ENCODE measurements at places on chromosomes 13 and 19. TPM values are rescaled to one million over a fixed set of nuclear protein-coding genes. Genes with fewer than 3 reads are reported as not detected.

ZNF600 gene
- total RNA-seq, result 5.0 TPM

DNA sequence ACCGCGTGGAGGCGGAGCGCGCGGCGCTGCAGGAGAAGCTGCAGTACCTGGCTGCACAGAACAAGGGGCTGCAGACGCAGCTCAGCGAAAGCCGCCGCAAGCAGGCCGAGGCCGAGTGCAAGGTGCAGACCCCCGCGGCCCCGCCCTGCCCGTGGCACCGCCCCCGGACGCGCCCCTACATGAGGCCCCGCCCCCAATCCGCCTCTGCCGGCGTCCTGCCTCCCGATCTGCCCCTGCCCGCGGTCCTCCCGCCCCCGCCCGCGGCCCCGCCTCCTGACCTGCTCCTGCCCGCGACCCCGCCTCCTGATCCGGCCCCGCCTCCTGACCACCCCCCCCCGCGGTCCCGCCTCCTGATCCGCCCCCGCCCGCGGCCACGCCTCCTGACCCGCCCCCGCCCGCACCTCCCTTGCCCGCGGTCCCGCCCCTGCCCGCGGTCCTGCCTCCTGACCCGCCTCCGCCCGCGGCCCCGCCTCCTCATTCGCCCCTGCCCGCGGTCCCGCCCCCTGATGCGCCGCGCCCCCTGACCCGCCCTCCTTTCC, 11.7 kb downstream of the PRR36 start:
- peak; percentile 42 for DNase-seq

- no peak for DNase-seq
Measured at GRCh38 chr19:40381321-40381720, 8.7 kb downstream of the HIPK4 start.

DNA sequence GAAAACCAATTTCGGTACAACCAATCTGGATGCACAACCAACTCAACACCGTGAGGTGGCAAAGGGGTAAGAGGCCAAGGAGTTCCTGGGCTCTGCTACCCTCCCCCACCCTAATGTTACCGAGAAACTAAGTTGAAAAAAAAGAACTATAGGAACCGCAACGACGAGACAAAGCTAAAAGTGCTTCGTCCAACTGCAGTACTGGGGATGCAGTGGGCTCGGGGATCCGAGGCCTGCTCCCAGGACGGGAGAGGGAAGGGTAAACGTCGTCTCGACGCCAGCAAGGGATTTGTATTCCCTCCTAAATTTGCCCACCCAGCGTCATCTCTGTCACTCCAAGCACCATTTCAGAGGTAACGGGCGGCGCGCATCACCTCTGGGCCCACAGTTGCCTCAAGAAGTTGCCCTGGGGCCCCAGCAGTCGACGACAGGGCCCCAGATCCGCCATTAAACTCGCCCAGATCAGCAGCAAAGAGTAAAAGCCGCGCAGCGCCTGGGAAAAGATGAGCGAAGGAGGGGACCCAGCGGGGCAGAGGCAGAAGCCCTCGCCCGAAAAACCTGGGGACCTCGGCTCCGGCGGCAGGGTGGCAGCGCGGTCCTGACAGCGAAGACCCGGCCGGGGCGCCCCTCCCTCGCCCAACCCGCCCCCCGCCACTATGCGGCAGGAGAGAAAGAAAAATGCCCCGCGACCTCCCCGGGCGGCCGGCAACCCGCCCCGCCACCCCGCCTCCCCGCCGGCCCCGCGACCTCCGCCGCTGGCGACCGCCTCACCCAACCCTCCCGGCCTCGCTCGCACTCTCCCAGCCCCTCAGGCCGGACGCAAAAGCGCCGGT, 752 bp downstream of the ZMYM5 start:
- DNase-seq, result peak; percentile 22

ZNF724 gene
- 3.3 TPM for total RNA-seq

DNA sequence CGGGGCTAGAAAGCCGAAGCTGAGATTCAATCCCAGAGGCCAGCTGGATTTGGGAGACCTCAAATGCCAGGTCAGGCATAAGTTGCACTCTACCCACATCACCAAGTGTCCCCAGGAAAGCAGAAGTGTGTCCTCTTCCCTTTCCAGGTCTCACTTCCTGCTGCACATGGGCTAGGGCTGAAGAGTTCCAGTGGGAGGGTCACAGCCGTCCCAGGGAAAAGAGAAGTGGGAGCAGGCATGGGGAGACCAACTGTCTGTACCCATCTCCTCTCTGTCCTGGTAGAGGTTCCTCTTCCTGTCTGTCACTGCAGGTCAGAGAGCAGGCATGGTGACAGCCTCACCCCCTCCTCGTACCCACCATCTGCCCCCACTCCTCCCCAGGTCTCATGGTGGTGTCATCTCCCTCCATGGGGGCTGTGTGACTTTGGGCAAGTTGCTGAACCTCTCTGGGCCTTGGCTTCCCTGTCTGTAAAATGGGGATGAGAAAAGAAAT, 14.8 kb downstream of the AXL start:
- DNase-seq, result no peak

ETHE1 gene
- 86.0 TPM for total RNA-seq

ZNF610 gene
- total RNA-seq, result 3.3 TPM

DNA sequence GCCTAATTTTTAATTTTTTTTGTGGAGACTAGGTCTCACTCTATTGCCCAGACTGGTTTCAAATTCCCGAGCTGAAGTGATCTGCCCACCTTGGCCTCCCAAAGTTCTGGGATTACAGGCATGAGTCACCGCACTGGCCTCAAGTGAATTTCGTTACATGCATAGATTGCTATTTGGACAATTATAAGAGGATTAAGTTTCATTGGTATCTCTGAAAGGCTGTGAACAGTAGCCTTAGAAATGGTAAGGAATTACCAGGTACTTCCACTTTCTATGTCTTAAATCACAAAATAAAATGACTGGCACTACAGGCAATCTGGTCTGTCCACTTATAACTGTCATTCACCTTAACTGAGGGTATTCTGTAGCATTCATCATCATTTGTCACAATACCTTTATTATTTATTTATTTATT, 2.9 kb upstream of the CCDC9 start:
- peak; percentile 72 for DNase-seq
